ENCODE measurements at places on chromosomes 13 and 19.

DNA sequence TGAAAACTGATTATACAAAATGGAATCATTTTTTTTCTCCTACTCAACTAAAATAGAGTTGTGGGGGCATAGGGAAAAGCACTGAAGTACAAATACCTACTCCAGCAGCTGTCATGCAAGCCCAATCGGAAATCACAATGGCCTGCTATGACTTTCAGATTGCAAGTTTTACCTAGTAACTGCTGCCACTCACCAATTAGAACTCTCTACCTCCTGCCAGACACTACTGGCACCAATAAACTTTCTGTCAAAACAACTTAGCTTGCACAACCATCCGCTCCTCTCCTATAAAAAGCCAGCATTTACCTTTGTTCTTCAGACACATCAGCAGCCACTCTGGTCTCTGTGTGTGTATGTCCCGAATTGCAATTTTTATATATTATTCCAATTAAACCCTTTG is 9.3 kb upstream of the TRPC4 start:
- no peak overlapping the region for H3K27ac ChIP-seq
- no peaks in the 10 kb centered on the region for H3K36me3 ChIP-seq
- H3K4me3 ChIP-seq: no peak overlapping the region

DNA sequence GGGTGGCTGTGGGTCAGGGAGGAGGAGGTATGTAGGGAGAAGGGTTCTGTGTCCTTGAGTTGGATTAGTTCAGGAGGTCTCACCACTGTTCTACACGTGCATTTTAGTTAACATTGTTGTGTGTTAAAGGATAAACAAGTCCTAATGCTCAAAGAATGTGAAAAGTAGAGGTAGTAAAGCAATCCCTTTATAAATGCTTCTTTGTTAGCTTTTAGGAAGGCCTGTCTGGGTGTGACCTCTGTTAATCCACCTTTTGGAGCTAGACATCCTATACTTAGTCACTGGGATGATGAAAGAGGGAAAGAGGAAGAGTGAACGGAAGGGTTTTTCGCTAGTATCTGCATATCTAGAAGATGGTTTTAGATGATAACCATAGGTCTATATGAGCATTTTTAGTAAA is 42.2 kb upstream of the FLT1 start:
- H3K36me3 ChIP-seq: no peaks in the 10 kb centered on the region
- no peak overlapping the region for H3K27ac ChIP-seq
- H3K27me3 ChIP-seq: no peaks in the 10 kb centered on the region
- no peaks in the 10 kb centered on the region for H3K4me1 ChIP-seq
- no peak for DNase-seq
- H3K4me3 ChIP-seq: no peak overlapping the region

GRCh38 chr13:91652404-91653301 is 254.2 kb downstream of the GPC5 start:
- no peaks in the 10 kb centered on the region for H3K4me1 ChIP-seq
- no peak overlapping the region for H3K27ac ChIP-seq
- H3K4me3 ChIP-seq: no peak overlapping the region
- no peaks in the 10 kb centered on the region for H3K36me3 ChIP-seq
- no peak for DNase-seq
- peaks cover 5% of the 10 kb centered on the region for H3K27me3 ChIP-seq

DNA sequence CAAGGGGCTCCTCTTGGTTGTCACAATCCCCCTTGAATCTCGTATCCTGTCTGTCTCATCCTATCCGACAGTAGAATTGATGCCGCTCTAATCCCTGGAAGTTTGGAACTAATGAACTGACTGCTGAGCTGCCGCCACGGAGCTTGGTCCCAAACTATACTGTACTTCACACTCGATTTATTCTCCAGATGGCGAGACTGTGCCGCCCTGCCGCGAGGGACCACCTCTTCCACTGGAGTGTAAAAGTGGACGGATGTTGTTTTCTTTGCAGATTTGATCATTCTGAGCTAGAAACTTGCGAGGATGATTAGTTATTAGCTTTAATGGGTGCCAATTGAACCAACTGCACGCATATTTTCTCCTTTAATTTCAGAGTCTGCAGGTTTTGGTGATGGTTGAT is 117.2 kb downstream of the ZIC5 start:
- H3K4me3 ChIP-seq: no peak overlapping the region
- no peak overlapping the region for H3K27ac ChIP-seq
- H3K27me3 ChIP-seq: no peaks in the 10 kb centered on the region
- DNase-seq: no peak

DNA sequence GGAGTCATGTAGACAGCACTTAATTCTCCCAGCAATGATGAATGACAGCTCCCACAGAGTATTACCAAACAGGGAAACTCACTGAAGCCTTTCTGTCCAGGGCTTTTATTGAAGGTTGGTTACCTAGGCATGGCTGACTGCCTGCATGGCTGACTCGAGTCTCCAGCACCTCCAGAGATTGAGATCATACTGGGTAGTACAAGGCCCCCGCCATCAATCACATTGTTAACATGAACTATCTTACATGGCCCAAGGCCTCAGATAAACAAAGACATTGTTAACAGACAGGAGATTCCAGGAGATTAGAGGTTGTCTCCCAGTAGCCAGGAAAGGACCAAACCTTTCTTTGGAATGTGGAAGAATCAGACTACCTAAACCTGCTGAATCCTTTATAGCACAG is 128.3 kb upstream of the LSM14A start:
- no peak for DNase-seq
- no peaks in the 10 kb centered on the region for H3K36me3 ChIP-seq
- H3K4me1 ChIP-seq: no peaks in the 10 kb centered on the region
- H3K4me3 ChIP-seq: no peak overlapping the region
- no peaks in the 10 kb centered on the region for H3K27me3 ChIP-seq
- no peak overlapping the region for H3K27ac ChIP-seq
